ENCODE measurements at places on chromosomes 2 and 18.

GRCh38 chr2:4883375-4883774 is 808.8 kb upstream of the SOX11 start:
- no peak for DNase-seq

DNA sequence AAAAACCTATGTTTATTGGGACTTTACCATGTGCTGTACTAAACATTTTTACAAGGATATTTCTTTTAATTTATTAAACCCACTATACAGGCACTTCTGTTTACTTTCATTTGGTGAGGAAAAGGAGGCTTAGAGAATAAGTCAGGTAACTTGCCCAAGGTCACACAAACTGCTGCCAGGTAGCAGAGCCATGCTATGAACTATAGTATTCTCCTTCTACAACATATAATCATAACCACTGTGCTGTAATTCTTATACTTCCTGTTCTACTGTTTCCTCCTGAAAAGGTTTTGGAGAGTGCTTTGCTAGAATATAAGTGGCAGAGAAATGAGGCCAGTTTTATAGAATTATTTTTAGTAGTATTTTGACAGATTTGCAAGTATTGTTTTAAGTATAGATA is 29.5 kb downstream of the SLC39A10 start:
- no peak for DNase-seq

DNA sequence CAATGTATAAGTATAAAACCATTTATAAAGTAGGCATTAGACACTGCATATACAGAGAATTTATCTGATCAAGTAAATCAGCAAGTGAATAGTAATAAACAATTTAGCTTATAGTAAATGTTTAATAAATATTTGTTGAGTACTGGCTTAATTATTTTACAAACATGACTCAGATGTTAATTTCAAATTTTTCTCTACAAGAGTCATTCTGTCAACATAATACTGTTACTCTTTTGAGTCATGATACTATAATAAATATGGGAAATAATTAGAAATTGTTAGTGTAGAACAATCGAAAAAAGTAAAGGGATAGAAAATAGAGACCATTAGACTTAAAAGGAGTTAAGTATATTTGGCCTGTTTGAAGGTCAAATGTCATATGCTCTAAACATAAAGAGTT is 133.6 kb upstream of the MC4R start:
- DNase-seq, result no peak

GRCh38 chr2:144448389-144449027 is 71.4 kb downstream of the ZEB2 start:
- no peak for DNase-seq

GRCh38 chr2:39693245-39693644 is 27.5 kb downstream of the TMEM178A start:
- no peak for DNase-seq

DNA sequence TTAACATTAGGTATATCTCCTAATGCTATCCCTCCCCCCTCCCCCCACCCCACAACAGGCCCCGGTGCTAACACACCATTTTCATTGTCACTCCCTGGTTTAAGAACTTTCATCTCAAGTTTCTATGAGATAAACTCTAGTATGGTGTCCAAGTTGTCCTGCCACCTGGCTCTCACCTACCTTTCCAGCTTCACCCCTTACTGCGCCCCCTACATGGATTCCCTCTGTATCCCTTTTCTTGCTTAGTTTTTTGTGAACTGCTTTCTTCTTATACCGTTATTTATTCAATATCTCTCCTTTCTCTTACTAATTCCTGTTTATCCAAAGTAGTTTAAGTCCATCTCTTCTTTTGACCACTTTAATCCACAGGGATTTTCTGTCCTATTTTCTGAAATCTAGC is 15.2 kb downstream of the EML4 start:
- no peak for DNase-seq

- DNase-seq, result no peak
These were observed 15.0 kb downstream of the KANSL3 start for GRCh38 chr2:96623116-96623515.

DNA sequence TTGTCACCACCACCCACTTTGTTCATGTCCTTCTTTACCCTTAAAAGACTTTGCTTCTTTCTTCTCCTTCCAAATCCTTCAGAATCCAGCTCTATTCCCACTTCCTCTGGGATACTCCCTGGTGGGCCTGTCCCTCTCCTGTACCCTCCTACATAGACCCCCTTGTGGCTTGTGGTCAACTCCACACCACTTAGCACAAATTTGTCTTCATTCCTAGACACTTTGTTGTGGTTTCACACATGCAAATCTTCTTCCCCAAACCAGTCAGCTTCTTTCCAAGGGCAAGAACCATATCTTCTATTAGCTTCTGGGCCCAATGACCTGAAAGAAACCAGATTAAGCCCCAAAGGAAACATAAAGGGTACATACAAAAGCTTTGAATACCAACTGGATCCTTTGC is 342.4 kb downstream of the TNS1 start:
- DNase-seq, result no peak

DNA sequence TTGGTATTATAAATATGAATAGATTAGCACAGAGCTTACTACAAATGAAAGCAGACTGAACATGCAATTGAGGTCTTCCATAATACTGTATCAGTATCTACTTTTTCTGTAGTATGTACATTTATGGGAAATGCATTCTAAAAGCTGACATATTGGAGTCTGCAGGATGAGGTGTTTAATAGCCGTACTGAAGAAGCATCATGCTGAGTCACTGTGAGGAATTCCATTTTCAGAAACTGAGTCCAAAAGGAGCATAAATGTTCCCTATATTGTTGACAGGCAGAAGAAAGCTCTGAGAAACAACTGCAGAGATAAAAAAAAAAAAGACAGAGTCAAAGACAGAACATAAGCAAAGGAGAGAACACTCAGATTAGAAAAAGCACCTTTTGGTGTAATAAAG is 366.7 kb upstream of the SPHKAP start:
- no peak for DNase-seq

All from NCI-H524 (cell line).